Daoy (cell line): ENCODE measurements at places on chromosomes 13 and 19. TPM values are rescaled to one million over a fixed set of nuclear protein-coding genes. Genes with fewer than 3 reads are reported as not detected.

DNA sequence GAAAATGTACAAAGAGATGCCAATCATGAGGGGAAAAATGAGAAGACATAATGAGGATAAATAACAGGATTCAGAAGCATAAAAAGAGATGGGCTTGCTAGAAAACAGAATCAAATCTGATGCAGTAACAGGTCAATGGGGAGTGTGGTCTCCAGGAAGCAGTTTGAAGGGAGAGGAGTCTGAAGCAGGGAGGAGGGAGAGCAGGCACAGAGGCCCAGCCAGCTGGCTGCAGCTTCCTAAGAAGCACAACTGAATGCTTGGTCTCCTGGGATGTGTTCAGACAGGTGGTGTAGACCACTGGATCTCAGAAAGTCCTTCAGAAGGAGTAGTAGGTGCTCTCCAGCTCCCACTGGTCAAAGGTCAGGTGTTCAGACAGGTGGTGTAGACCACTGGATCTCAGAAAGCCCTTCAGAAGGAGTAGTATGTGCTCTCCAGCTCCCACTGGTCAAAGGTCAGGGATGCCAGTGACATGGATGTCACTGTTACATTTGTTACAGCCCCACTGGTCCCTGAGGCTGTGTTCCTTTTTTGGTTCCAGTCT lies 68.3 kb upstream of the UBAC2 start:
- no peak for DNase-seq

Gene SPTBN4
- total RNA-seq = 0.15 and 1.5 TPM in 2 replicates

Gene KLK14
- total RNA-seq = not detected in 2 replicates

GRCh38 chr13:21465710-21466160 lies 6.6 kb upstream of the ZDHHC20 start:
- no peak for DNase-seq
